Activated T-helper 17 cell treated with anti-CD3 and anti-CD28 coated beads, Interleukin-2, amount 50 U/mL, for 72 hours (primary cell): ENCODE measurements at places on chromosomes 5 and 9. TPM values are rescaled to one million over a fixed set of nuclear protein-coding genes. Genes with fewer than 3 reads are reported as not detected.
A peak's percentile ranks its signal among the peaks of the same experiment; 100 is the strongest.

The PCDHB5 gene
- total RNA-seq = not detected

The N4BP3 gene
- total RNA-seq = 3.7 TPM

The PTGES gene
- not detected for total RNA-seq

The SNX30 gene
- 3.5 TPM for total RNA-seq

The CCDC192 gene
- total RNA-seq = not detected

- peak; percentile 16 for ATAC-seq
- peak overlapping the region; percentile 96 for H3K27ac ChIP-seq
- H3K4me3 ChIP-seq = peak overlapping the region; percentile 100
- H3K27me3 ChIP-seq = no peaks in the 10 kb centered on the region
These were observed 456 bp downstream of the ZNF79 start for GRCh38 chr9:127424676-127424999.

DNA sequence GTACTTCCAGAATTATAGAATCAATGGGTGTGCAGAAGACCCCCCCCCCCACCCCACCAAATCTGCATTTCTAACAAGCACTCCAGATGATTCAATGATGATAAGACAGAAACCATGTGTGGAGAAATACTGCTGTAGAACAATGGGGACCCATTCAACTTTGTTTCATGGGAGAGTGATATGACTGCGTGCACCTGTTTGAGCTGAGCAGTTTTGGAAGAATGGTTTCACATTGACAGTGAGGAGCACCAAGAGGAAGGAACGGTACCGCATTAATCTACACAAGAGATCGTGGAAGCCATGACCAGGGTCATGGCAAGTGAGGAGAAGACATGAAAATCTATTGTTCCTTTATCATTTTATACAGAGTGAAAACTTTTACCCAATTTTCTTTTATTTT lies 202.7 kb downstream of the CD180 start:
- H3K27ac ChIP-seq = no peak overlapping the region
- no peak for ATAC-seq
- no peak overlapping the region for H3K4me3 ChIP-seq
- H3K4me1 ChIP-seq = no peaks in the 10 kb centered on the region

DNA sequence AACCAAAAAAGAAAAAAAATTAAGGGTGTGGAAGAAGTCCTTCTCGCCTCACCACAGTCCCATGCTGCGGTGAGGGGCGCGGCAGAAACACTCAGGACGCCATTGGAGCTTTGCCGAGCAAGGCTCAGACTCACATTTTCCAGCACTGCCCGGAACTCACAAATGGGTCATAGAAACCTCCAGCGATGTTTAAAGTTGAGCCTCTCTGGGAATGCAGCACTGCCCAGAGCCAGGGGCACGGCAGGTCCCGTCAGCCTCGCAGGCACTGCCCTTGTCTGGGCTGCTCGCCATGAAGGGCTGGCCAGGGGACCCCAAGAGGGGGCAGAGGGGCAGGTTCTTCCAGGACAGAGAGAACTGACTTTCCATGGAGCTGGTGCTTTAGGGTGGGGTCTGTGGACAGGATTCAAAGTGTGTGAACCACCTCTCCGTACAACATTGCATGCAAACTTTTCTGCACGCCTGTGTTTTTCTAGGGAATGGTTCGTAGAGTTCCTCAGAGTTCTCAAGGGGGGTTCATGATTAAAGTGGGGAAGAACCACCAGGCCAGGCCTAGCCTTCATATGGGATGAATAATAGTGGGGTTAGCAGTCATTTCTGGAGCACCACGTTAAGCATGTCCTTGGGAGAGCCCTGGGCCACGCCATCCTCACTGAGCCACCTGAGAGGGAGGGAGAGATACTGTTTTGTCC lies 38.4 kb downstream of the PRRX2 start:
- H3K4me3 ChIP-seq = no peak overlapping the region
- ATAC-seq = no peak
- no peak overlapping the region for H3K27ac ChIP-seq
- H3K4me1 ChIP-seq = no peaks in the 10 kb centered on the region
- H3K27me3 ChIP-seq = peaks cover 8% of the 10 kb centered on the region
- no peaks in the 10 kb centered on the region for H3K36me3 ChIP-seq
